ENCODE measurements at places on chromosomes 1 and 21.

GRCh38 chr1:245161866-245162265 lies 7.1 kb downstream of the KIF26B start:
- no peak for DNase-seq

DNA sequence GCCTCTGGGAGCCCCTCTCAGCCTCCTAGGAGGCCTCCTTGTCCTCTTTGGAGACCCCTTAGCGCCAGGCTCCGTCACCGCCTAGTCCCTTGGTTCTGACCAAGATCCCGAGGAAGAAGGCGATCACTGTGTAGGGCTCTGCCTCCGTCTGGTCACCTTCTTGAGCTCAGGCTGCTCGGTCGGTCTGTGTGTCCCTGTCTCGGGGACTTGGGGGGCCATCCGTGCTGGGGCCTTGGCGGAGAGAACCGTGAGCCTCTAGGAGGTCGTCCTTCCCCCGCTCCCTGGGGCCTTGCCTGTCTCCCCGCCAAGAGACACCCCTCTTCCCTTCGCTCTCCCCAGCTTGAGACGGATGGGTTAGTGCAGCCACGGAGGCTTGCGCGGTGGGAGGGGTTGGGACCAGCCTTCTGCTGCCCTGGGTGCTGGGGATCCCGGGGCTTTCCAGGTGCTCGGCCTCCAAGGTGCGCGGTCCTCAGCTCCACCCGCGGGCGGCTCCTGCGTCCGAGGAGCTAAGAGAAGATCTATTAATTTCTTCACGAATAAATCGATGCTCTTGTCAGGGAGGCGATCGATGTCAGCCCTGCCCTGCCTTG lies 701 bp upstream of the INSRR start:
- DNase-seq: peak; percentile 22

- DNase-seq: no peak
Observed at GRCh38 chr1:240100371-240100934, 8.8 kb downstream of the FMN2 start.

GRCh38 chr1:173294843-173295242 lies 87.7 kb upstream of the TNFSF4 start:
- DNase-seq: no peak

DNA sequence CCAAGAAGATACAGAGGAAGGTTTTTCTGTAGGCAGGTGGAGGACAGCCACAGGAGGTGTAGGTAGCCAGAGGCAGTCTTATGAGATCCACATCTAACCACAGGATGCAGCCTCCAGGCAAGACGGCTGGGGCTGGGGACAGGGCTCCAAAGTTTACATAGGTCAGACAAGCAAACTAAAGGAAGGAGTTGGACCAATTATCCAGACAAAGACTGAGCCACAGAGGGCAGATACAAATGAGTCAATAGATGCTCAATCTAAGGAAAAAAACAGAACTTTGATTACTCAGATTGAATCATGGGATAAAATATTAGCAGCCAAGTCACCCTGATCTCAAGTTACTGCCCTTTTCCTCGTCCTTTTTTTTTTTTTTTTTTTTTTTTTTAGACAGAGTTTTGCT lies 91.6 kb downstream of the RGS7 start:
- no peak for DNase-seq

- no peak for DNase-seq
Observed at GRCh38 chr1:48099072-48099773, 102.0 kb upstream of the TRABD2B start.

DNA sequence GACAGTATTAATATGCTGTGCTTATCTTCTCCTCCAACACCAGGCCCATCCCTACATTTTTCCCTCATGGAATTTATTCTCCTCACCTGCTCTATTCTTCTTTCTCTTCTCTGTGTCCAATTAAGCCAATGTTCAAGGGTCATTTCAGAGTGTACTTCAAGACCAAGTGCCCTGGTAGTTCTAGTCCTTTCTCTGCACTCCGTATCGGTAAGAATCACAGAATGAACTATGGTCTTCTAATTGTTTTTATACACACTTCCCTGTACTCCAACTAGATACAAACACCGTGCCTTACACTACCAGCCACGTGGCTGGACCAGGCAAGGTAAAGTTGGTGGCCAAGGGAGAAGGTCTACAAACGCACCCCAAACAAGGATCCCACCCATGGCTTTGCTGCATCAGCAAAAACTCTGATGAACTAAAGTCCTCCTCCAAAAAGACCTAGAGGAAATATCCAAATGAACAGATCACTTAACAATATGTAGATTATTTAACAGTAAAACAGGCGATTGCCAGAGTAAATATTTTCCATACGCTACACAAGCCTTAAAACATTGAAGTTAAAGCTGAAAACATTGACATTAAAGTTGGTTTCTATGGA lies 40.1 kb upstream of the LPAR3 start:
- DNase-seq: no peak

DNA sequence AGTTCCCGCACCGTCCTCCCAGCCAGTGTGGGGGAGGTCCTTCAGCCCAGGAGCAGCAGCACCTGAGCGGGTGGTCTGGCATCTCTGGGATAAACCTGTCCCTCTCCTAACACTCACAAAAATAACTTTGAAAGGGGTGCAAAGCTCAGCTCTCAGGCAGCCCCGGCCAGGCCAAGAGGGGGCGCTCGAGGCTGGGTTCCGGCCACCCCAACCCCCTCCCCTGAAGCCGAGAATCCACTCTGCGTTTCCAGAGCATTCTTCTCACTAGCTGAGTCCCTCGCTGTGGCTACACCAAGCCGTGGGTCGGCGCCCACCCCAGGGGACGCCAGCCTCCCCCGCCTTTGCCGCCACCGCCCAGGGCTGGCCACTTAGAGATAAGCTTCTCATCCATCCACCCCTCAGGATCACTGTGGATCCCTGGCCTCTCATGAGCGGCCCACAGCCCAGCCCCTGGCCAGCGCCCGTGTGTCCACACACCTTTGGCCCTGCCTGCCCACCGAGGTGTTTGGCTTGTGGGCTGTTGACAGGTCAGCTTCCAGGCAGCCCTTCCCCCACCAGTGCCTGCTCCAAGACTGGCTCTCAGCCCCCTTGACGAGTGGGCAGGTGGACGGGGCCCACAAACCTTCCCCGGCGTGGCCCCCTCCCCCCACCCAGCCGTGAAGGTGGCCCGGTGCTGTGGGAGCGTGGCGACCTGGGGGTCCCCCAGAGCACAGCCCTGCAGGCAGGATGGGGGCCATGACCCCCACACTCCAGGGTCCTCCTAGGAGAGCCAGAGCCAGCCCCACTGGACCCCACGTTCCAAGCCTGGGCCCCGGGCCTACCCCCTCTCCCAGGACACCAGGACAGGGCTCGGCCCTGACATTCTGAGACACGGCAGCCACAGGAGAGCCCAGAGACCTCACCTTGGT lies 1.9 kb downstream of the FTCD start:
- DNase-seq: no peak

DNA sequence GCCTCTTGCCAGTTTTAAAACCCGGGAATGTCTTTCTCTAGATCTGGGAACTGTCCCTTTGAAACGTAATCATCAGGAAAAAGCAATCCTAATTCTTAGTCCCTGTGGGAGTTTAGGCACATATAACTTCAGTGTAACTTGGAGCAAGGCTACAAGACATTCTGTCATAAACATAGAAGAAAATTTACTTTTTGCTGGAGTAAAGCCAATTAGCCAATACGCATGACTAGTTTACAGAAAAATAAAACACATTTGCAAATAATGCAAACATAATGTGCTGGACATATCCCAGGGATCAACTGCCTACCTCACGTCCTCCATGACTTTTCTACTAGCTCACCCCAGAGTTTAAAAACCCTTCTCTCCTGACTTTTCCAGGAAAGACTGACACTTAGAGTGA lies 970.6 kb downstream of the MRPL39 start:
- no peak for DNase-seq

DNA sequence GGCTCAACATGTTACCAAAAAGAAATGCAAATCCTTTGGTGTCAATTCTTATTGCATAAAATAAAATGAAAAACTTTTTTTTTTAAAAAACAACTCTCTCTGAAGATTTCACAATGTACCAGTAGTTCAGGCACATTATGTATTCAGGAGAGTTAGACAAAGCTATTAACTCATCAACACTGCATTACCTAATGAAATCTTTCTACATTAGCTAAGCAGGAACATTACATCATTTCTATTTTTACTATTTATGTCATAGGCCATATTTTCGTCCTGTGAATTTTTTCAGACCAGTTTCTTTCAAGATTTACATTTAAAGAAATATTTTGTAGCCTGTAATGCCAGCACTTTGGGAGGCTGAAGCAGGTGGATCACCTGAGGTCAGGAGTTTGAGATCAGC lies 366.2 kb downstream of the USH2A start:
- DNase-seq: no peak

GRCh38 chr1:19220991-19221390 lies 10.9 kb upstream of the UBR4 start:
- DNase-seq: no peak

DNA sequence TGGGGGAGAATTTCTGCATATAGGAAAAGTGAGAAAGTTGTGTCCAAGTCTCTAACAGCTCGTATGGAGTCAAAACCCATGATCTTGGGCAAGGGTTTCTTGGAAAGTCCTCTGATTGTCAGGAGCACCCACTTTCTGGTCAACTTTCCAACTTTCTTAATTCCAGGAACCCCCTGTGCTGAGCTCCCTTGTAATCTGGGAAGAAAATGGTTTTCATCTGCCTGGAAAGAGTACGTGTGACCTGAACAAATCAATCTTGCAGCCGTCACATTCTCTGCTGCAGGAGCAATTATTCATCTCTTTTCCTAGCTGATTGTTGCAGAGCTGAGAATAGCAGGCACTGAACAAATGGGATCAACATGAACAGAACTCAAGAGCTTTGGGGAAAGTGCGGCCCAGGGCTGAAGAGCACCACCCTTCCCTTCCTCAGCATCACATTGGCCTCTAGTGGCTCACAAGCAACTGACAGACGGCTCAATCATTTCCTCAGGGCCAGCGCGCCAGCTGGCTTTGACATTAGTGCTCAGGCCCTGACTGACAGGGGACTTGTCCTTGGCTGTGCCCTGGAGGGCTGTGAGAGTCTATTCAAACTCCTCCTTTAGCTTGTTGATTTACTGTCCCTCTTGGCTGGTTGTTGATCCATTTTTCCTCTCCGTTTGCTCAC lies 295.2 kb downstream of the HLX start:
- no peak for DNase-seq

- DNase-seq: no peak
Observed at GRCh38 chr1:84719543-84720217, 29.4 kb upstream of the SSX2IP start.

DNA sequence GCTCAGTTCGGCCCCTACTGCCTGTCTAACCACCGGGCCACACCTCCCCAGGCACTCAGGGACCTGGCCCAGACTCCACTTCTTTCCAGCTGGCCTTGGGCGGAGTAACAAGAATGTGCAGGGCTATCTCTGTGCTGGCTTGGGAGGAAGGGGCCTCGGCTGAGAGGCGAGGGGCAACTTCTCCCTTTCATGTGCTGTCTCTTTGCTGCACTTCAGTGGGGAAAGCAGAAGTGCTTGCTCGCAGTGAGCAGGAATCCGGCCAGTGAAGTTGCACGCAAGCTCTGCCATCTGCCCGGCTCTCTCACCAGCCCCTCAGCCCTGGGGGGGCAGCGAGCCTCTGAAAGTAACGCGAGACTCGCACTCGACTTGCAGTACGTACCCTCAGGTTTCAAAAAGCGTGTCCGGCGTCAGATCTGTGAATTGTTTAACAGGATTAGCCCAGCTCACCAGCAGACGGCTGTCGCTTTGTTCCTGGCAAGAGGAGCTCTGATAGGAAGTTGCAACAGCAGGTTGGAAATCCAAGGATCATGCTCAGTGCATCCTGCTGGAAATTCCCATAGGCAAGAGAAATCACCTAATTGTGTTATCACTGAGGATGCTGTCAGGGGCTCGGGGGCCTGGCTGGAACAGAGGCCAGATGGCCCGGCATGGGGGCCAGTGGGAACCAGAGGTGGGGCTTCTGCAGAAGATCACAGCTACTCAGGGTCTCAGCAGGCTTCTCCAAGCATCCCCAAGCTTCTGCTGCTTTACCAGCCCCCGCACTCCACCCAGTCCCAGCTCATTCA lies 221.1 kb downstream of the NPHP4 start:
- DNase-seq: no peak

- peak; percentile 61 for DNase-seq
Observed at GRCh38 chr21:38244885-38245869, 11.6 kb upstream of the KCNJ15 start.

DNA sequence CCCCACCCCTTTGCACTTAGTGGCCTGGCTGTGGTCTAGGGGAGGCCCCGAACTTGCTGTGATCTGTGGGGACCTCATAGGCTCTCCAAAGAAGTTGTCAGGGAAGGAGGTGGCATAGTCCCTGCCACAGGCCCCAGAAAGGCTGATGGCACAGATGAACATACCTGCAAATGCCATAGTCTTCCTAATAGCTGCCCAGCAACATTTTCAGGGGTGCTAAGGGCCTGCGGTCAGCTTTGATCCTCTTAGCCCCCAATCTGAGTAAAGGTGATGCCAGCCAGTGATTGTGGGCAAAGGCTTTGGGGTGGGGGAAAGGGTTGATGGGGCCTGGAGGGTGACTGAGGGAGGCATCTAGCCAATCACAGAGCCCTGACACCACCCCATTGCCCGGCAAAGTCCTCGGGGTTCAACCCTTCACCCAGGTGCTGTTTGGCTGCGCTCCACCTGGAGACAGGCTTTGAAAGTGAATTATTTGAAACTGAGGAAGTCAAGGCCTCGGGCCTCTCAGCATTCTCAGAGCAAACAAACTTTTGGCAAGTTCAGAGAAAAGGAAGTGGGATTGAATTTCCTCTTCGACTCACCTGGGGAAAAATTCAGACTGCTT lies 35.8 kb downstream of the PAX7 start:
- DNase-seq: no peak

- no peak for DNase-seq
Observed at GRCh38 chr1:54001591-54001990, 16.4 kb downstream of the LDLRAD1 start.

DNA sequence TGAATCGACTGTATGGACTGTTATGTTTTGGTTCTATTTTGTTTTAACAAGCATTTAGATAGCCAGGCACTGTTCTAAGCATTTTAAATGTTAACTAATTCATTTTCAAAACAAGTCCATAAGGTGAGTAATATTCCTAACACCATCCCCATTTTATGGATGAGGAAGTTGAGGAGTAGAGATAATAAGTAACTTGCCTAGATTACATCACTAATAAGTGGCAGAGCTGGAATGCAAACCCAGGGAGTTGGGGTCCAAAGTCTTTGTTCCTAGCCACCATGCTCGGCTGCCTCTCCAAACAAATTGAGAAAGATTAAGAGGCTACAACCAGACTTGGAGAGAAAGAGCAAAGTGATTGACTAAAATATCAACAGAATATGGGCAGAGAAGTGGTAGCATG lies 12.6 kb upstream of the LEPR start:
- DNase-seq: no peak

GRCh38 chr1:108067884-108068540 lies 103.0 kb upstream of the VAV3 start:
- DNase-seq: no peak

DNA sequence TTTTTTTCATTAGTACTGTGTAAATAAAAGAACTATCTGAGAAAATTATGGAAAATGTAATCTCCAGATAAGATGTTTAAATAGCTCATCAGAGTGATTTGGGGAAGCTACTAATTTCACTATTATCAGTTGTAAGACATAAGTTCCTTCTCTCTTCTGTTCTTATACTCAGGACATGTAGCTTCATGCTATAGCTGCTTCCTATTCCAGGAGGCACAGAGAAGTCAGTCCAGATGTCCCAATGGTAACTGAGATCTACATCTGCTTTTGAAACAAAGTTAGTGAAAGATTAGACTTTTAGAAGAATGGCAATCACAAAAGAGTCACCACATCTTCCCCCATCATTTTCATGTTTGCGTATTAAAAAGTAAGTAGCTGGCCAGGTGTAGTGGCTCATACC lies 5.6 kb downstream of the MAP3K21 start:
- no peak for DNase-seq

Measured in SW480 (cell line).